Bone marrow (tissue), 2 donors: ENCODE measurements at places on chromosomes 1 and 21.

DNA sequence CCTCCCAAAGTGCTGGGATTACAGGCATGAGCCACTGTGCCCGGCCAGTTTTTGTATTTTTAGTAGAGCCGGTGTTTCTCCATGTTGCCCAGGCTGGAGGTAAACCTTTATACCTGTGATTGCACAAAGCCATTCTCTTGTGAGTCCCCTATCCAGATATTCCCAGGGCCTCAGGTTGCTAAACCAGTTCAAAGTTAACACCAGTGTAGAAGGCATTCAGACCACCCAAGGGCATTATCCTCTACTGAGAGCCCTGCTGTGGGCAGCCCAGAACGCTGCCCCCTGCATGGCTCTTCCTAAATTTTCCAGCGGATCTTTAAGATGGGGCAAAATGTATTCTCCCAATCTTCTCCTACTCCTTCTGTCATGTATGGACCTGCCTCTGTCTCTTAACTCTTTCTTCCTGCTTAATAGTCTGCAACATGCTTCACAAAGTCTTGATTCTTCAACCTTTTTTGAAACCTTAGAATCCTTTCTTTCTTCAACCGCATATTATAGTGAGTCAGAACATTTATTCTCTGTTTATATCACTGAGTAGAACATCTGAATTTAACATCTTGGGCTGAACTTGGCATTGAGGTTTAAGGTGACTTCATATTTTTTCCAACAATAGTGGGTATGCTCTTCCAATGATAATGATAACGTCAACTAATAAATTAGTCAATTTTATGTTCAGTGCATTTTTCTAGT lies 36.0 kb downstream of the UBE4B start:
- no peak for DNase-seq

- DNase-seq, result no peak
These were observed 83.6 kb upstream of the VAV3 start for GRCh38 chr1:108048301-108049177.

DNA sequence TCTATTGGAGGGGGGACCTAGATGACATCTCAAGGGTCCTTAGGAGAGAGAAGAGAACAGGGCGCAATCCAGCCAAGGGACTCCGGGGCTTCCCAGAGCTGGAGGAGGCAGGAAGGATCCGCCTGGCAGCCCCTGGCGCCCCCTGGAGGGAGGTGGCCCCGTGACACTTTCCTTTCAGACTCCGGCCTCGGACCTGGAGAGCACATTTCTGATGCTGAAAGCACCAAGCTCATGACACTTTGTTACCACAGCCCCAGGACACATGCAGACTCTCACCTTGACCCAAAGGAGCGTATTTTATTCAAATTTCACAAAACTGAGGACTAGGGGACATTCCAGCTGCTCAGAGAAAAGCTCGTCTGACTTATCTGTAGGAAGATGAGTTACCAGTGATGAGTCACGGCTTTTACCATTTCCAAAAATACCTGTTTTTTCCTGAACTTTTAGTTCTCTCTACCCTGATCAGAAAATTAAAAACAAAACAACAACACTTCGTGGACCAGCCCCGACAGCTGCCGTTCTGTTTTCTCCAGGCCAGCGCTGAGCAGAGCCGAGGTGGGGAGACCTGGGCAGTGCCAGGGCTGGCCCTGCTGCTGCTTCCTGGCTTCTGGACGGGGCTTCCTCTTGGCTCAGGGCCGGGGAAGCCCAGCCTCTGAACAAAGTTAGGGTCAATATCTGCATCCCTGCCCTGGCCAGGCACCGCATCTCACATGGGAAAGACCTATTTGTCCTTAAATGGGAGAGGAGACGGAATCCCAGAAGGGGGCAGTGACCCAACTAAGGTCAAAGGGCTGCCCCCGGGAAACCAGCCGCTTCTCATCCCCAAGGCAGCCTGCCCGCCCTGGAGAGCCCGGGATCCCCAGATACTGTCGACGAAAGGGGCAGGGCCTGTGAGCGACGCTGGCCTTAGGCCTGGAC lies 21.6 kb upstream of the POFUT2 start:
- peak; percentile 21 for DNase-seq

DNA sequence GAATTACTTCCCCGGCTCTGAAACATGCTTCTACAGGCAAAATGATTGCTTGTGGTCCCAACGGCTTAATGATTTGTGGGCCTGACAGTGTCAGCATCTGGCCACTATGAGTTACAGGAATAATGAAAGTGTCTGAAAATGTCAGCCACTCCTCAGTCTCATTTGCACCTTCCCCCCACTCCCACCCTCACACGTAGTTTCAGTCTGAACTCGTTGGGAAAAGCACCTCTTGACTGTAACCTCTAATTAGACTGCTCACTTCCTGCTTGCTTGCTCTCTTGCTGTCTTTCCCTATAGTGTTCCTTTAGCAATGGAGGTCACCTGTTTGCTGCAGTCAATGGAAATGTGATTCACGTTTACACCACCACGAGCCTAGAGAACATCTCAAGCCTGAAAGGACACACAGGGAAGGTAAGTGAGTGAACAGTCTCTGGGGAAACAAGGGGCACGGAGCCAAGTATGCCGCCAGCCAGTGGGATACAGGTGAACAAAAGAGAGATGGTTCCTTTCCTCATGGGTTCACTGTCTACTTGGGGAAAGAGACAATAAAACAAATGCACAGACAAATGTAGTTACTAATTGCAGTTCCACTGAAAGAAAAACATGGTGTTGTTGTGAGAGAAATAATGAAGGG lies 27.1 kb downstream of the CFAP57 start:
- DNase-seq, result no peak

- no peak for DNase-seq
These were observed 44.6 kb downstream of the NIBAN1 start for GRCh38 chr1:184929711-184930202.

GRCh38 chr1:238223076-238223640 lies 332.4 kb upstream of the ZP4 start:
- no peak for DNase-seq

GRCh38 chr1:152148981-152149380 lies 10.0 kb downstream of the RPTN start:
- no peak for DNase-seq

GRCh38 chr1:208298593-208299269 lies 54.5 kb upstream of the PLXNA2 start:
- DNase-seq, result no peak

GRCh38 chr1:218485241-218485928 lies 140.2 kb downstream of the TGFB2 start:
- no peak for DNase-seq

DNA sequence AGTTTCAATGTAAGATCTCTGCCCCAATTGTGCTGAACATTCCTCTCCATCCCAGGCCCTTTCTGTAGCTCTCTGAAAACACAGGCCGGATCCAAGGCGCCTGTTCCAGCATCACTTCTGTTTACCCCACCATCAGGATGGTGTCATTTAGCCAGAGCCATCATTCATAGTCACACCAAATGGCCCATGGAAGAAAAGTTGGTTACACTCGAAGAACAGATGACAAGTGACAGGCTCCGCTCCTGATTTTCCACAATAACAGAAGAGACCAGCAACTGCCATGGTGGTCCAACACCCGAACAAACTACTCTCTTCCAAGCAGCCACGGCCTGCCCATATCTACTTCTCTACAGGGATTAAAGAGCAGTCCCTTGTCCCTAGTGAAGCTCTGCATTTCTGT lies 59.9 kb upstream of the PROX1 start:
- DNase-seq, result no peak

- DNase-seq, result no peak
These were observed 89.6 kb downstream of the TGFBR3 start for GRCh38 chr1:91796390-91796654.

DNA sequence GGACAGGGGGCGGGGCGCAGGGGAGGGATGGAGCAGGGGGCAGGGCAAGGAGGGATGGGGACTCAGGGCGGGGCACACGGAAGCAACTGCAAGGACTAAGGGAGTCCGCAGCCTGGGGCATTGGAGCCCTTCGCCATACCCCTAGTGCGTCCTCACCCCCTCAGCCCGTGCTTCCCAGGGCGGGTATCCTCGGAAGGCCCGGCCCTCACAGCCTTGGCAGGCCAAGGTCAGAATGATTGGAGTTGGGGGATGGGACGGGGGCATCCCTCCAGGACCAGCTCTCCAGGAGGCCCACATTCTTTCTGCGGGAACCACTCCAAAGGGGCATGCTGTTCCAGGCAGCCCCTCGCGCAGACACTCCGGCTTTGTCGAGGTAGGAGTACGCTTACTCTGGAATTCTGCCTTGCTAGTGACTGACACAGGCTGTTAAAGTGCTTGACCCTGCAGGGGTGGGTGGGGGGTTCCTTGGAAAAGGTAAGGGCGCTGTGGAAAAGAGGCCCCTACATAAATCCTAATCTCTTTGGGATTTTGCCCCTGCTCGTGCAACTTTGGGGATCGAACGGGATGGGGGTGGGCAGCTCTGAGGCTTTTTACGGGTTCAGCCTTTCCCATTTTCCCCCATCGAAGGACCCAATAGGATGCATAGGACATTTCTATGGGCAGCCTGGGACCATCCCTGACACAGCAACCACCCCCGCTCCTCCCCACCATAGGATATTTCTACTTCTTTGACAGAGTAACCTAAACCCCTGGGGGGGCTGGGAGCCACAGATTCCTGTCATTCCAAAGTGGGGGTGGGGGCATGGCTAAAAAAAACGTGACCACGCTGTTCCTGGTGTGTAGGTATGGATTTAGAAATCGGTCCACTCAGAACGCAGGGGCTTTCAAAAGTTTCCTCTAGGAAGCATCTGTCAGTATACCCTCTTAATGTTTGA lies 738 bp upstream of the TRIM11 start:
- no peak for DNase-seq

DNA sequence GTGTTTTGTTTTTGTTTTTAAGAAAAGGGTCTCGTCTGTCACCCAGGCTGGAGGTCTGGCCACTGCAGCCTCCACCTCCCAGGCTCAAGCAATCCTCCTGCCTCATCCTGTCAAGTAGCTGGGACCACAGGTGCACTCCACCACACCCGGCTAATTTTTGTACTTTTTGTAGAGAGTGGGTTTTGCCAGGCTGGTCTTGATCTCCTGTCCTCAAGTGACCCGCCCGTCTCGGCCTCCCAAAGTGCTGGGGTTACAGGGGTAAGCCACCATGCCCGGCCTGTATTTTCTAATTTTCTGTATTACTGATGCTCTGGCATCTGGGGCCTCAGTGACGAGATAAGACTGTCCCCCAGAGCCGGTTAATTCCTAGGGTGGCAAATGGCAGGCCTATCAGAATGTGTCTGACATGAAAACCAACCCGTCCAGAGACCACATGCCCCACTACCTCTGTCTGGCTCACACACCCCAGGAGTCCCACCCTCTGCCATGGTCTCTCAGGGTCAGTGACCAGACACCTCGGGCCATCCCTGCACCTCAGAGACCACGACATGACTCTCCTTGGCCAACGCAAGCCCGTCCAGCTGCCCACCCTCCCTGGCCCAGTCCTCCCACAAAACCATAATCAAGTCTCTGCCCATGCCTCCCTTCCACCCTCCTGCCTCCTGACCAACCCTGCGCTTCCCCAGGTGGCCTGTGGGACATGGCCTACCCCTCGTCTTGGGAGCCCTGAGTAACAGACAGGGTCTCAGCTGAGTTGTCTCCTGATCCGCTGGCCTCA lies 12.5 kb downstream of the NPHP4 start:
- DNase-seq, result no peak

DNA sequence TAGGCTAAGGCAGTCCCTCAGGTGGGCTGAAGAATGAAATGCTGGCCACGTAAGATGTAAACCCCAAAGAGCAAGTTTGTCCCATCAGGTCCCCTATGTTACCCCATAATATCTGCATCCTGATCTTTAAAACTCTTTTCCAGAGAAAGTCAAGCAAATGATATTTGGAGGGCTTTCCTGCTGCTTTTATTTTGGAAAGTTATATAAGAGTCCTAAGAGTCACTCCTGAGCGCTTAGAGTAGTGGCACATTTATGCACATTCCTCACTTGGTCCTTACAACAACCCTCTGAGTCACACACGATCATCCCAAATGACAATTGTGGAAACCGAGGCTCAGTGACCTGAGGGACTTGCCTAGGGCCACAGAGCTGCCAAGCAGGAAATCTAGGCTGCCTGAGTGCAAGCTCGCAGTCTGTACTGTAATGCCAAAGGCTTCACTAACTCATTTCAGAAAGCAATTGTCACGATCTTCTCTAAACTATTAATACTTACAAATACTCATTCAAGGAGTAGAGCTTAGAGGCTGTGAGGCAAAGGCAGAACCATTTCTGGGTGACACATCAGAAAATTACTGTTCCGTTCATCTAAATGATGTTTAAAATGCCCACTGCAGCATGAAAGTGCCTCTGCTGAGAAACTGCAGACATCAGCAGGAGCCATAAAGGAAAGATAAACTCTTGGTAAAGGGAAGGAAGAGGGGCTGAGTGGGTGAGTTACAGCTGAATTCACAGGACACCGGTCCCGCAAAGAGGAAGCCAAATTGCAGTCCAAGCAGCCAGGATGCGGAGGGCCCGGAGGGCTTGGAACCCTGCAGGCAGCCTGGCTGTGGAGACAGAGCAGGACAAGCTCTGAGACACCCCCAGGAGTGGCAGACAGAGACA lies 30.8 kb downstream of the CAPZB start:
- peak; percentile 37 for DNase-seq

GRCh38 chr1:150791585-150791984 lies 16.5 kb downstream of the CTSK start:
- no peak for DNase-seq

GRCh38 chr1:181097242-181097641 lies 8.7 kb downstream of the IER5 start:
- DNase-seq, result no peak

- no peak for DNase-seq
These were observed 32.8 kb downstream of the ZC3H11B start for GRCh38 chr1:219580009-219580676.

DNA sequence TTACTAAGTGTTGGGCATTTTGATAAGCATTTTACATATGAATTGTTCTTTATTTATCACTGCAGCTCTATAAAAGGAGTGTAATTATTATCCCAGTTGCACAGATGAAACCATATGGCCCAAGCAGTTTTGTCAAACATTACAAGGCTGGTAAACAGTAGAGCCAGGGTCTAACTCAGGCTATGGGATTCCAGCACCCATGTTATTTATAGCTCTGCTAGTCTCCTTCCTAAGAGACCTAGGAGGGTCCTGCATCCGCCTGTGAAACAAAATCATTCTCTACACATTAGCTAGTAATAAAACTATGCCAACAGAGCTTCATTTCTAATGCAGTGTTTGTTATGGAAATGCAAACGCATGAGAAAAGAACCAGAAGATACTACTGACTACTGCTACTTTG lies 58.6 kb downstream of the IL23R start:
- no peak for DNase-seq

GRCh38 chr21:39630191-39630591 lies 17.5 kb downstream of the B3GALT5 start:
- no peak for DNase-seq

GRCh38 chr1:226736001-226736907 lies 2.8 kb downstream of the ITPKB start:
- DNase-seq, result no peak

- DNase-seq, result no peak
These were observed 5.3 kb upstream of the FCER1A start for GRCh38 chr1:159296706-159297375.

- no peak for DNase-seq
These were observed 61.6 kb downstream of the ZBTB18 start for GRCh38 chr1:244112636-244113035.

GRCh38 chr1:176976225-176976624 lies 188.3 kb downstream of the ASTN1 start:
- DNase-seq, result no peak
